Left colon (tissue), 2 donors: ENCODE measurements at places on chromosomes 5 and 9. TPM values are rescaled to one million over a fixed set of nuclear protein-coding genes. Genes with fewer than 3 reads are reported as not detected.

DNA sequence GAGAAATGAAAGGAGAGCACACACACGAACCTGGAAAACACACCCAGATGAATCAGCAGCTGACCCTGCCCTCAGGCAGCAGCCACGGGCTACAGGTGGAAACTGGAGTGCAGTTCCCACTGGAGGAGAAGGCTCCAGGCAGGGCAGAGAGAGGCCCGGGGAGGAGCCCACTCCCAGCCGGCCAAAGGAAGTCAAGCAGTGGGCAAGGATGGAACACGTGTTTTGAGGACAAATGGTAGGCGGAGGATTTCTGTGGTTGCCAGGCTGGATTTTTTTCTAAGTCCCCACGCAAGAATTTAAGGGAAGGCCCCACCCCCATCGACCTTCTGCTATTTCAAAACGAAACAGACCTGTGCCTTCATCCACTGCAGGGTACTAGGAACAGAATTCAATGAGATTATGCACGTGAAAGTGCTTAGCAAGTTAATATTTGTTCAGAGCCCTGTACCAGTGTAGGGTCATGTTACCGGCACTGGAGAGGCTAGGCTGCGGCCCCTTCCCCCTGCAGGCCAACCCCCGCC is 6.8 kb downstream of the EPB41L4B start:
- DNase-seq = no peak

RAD23B gene
- 99.0 TPM for total RNA-seq

GRCh38 chr5:64972591-64972990 is 203.9 kb downstream of the CWC27 start:
- no peak for DNase-seq

SNCB gene
- total RNA-seq = not detected
